Naive B cell (primary cell): ENCODE measurements at places on chromosomes 5 and 9. TPM values are rescaled to one million over a fixed set of nuclear protein-coding genes. Genes with fewer than 3 reads are reported as not detected.

GRCh38 chr5:109786206-109786855 is 96.6 kb downstream of the MAN2A1 start:
- no peak for DNase-seq
- no peaks in the 10 kb centered on the region for H3K27me3 ChIP-seq
- H3K4me3 ChIP-seq, result no peak overlapping the region
- peaks cover 29% of the 10 kb centered on the region for H3K36me3 ChIP-seq
- H3K27ac ChIP-seq, result no peak overlapping the region

DNA sequence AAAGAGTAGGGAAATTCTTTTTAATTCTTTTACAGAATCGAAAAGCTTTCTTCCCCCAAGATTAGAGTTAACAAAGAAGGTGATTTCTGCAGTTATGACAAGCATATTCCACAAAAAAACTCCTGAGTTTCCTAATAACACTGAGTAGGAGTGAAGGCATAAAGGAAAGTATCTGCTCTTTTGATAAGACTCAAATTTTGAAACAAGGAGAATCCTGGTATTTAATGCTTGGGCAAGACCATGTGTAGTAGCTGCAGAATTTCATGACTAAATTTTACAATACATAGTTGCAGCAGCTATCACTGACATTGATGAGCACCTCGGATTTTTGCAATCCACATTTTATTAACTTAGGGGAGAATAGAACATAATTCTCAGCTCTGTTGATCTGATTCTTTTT is 92.6 kb downstream of the MARCHF3 start:
- peaks cover 58% of the 10 kb centered on the region for H3K4me1 ChIP-seq
- no peak for DNase-seq
- H3K27me3 ChIP-seq, result no peaks in the 10 kb centered on the region
- H3K27ac ChIP-seq, result no peak overlapping the region
- H3K4me3 ChIP-seq, result no peak overlapping the region
- peaks cover 8% of the 10 kb centered on the region for H3K36me3 ChIP-seq

GRCh38 chr9:136773386-136774044 is 9.2 kb upstream of the LCN15 start:
- peaks cover 27% of the 10 kb centered on the region for H3K27me3 ChIP-seq
- peaks cover 8% of the 10 kb centered on the region for H3K36me3 ChIP-seq
- peak; percentile 42 for DNase-seq
- peaks cover 16% of the 10 kb centered on the region for H3K4me1 ChIP-seq
- H3K27ac ChIP-seq, result no peak overlapping the region

CAAP1 gene
- 17.1 TPM for polyA plus RNA-seq

PCDHGC4 gene
- polyA plus RNA-seq, result not detected

DNA sequence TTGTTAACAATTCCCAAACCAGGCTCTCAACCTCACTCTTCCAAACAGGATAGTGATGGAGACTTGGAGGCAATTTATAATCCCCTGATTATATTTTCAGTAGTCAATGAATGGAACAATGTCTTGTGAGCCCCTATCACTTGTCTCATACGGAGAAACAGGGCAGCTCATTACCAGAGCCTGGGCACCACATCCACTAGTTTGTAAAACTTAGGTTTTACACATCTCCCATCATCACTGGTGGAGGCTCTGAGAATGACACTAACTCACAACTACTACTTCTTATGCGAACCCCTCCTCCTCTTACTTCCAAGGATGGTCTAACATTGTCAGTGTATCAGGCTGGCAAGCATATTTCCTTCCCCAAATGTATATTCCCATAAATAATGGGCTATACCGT is 253.7 kb downstream of the EPB41L4A start:
- no peak for DNase-seq
- no peak overlapping the region for H3K27ac ChIP-seq
- peaks cover 15% of the 10 kb centered on the region for H3K4me1 ChIP-seq
- peaks cover 16% of the 10 kb centered on the region for H3K36me3 ChIP-seq
- H3K27me3 ChIP-seq, result peaks cover 3% of the 10 kb centered on the region

DNA sequence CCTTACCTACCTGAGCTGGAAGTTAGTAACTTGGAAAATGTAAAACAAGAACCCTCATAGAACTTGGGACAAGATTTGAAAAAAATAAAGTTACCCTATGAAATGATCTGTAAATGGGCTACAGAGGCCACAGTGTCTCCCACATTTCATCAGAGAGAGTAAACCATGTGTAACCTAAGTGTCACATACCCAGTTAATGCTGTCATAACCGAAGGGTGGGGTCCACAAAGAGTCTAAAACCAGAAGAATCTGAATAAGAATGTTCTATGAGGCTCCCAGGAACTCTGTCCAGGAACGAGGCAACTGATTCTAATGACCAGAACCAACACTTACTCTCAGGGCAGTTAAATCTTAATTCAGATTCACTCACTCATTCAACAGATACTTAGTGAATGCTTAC is 1.0 kb upstream of the FAM13B start:
- no peak for DNase-seq

ACOT12 gene
- not detected for polyA plus RNA-seq

- no peaks in the 10 kb centered on the region for H3K27me3 ChIP-seq
- DNase-seq, result no peak
- H3K36me3 ChIP-seq, result no peaks in the 10 kb centered on the region
- no peak overlapping the region for H3K4me3 ChIP-seq
- H3K4me1 ChIP-seq, result no peaks in the 10 kb centered on the region
Observed at GRCh38 chr9:36548454-36548853, 24.2 kb upstream of the MELK start.

RACK1 gene
- 2,492 TPM for polyA plus RNA-seq

- DNase-seq, result no peak
- H3K4me1 ChIP-seq, result peaks cover 52% of the 10 kb centered on the region
- H3K4me3 ChIP-seq, result no peak overlapping the region
- no peaks in the 10 kb centered on the region for H3K27me3 ChIP-seq
- no peaks in the 10 kb centered on the region for H3K36me3 ChIP-seq
Observed at GRCh38 chr5:140558542-140558941, 1.3 kb upstream of the SRA1 start.
